Left lung (tissue), 14 donors: ENCODE measurements at places on chromosomes 12 and 14. TPM values are rescaled to one million over a fixed set of nuclear protein-coding genes. Genes with fewer than 3 reads are reported as not detected.

DNA sequence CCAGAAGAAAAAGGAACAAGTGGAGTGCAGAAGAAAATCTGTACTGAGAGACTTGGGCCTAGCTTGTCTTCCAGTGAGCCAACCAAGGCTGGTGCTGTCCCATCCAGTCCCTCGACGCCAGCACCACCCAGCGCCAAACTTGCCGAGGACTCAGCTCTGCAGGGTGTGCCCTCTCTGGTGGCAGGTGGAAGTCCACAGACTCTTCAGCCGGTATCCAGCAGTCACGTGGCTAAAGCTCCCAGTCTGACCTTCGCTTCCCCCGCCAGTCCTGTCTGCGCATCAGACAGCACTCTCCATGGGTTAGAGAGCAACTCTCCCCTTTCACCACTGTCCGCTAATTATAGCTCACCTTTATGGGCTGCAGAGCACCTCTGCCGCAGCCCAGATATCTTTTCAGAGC is 15.6 kb downstream of the CIPC start:
- no peaks in the 10 kb centered on the region for H3K4me1 ChIP-seq
- no peak overlapping the region for H3K27ac ChIP-seq
- H3K36me3 ChIP-seq = peaks cover 75% of the 10 kb centered on the region
- no peaks in the 10 kb centered on the region for H3K27me3 ChIP-seq
- no peak for DNase-seq
- no peak overlapping the region for H3K4me3 ChIP-seq

- no peaks in the 10 kb centered on the region for H3K27me3 ChIP-seq
- no peak overlapping the region for H3K27ac ChIP-seq
- no peaks in the 10 kb centered on the region for H3K36me3 ChIP-seq
- no peaks in the 10 kb centered on the region for H3K4me1 ChIP-seq
- H3K4me3 ChIP-seq = no peak overlapping the region
Measured at GRCh38 chr12:52831251-52831650, 2.9 kb downstream of the KRT79 start.

DNA sequence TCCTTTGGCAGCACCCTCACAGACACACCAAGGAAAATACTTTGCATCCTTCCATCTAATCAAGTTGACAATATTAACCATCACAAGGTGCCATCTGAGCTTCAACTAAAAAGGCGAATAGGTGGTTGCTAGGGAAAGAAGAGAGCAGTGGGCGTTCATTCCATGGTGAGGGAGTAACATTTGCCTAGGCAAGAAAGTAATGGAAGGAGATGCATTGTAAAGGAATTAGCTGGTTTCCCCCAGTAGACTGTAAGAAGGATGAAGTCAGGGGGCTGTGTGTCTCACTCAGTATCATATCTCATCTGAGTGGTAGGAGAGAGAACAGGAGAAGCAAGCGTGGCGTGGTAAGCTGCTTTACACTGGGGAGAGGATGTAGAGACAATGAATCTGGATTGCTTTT is 34.7 kb downstream of the AKAP6 start:
- H3K27ac ChIP-seq = no peak overlapping the region
- no peaks in the 10 kb centered on the region for H3K36me3 ChIP-seq
- no peak overlapping the region for H3K4me3 ChIP-seq
- DNase-seq = no peak

Gene KCNC2
- total RNA-seq = not detected

- no peak overlapping the region for H3K4me3 ChIP-seq
- no peaks in the 10 kb centered on the region for H3K4me1 ChIP-seq
- H3K36me3 ChIP-seq = no peaks in the 10 kb centered on the region
- H3K27me3 ChIP-seq = no peaks in the 10 kb centered on the region
Measured at GRCh38 chr12:82029936-82030335, 270.8 kb upstream of the PPFIA2 start.

DNA sequence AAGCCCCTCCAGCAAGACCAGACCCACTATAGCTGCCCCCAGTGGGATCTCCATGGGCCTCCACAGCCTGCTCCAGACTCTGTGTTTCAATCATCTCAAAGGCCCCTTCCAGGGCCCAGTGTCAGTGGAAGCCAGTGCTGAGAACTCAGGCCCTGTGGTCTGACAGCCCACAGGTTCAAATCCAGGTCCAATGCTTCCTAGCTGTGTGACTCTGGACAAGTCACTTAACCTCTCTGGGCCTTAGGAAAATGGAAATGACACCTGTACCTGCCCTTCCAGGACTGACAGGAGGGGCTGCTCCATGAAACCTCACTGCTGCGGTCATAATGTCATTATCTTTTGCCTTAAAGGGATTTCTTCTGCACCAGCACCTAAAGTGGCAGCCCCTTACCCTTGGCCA is 101.9 kb downstream of the NCOR2 start:
- no peaks in the 10 kb centered on the region for H3K27me3 ChIP-seq
- no peaks in the 10 kb centered on the region for H3K36me3 ChIP-seq
- H3K4me3 ChIP-seq = no peak overlapping the region
- H3K27ac ChIP-seq = no peak overlapping the region
- no peak for DNase-seq

DNA sequence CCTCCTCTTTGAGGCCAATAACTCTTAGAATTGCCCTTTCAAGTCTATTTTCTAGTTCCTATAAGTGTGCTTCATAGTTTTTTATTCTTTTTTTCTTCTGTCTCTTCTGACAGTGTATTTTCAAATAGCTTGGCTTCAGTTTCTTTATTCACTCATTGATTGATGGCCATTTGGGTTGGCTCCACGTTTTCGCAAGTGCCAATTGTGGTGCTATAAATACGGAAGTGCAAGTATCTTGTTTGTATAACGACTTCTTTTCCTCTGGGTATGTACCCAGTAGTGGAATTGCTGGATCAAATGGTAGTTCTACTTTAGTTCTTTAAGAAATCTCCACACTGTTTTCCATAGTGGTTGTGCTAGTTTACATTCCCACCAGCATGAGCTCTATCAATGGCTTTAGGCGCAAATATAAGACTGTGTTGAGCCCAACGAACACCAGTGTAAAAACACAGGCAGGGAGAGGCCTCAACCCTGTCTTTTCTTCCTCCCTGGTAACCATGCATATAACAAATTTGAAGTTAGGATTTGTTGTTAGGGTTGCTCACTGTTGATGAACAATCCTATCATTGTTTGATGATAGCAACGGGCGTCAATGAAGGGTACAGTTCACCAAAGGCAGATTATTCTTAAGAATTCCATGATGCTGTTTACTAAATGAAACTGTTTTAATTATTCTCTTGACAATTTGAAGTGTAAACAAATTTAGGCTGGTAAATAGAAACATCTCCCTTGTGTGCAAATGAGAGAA is 13.3 kb upstream of the LMNTD1 start:
- H3K4me3 ChIP-seq = no peak overlapping the region
- H3K4me1 ChIP-seq = no peaks in the 10 kb centered on the region
- no peaks in the 10 kb centered on the region for H3K36me3 ChIP-seq

Gene CLEC7A
- 75.7 TPM for total RNA-seq

GRCh38 chr12:110670161-110670701 is 18.7 kb downstream of the HVCN1 start:
- no peaks in the 10 kb centered on the region for H3K4me1 ChIP-seq
- H3K27me3 ChIP-seq = no peaks in the 10 kb centered on the region
- peaks cover 5% of the 10 kb centered on the region for H3K36me3 ChIP-seq

DNA sequence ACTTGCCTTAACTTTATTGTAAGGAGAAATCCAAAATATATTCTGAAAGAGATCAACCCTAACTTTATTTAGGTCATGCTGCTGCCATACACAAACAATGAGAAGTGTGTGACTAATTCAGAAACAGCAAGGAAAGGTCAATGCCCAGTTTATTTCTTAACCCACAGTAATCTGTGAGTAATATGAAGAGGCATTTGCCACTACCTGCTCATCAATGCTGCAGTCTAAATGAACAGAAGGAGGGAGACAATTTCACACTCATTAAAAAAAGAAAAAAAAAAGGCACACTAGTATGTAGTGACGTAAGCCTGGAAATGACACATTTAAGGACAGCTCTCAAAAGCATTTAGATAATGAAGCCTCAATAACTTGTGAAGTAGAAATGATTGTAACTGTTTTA is 90.5 kb upstream of the FOXN3 start:
- no peak overlapping the region for H3K27ac ChIP-seq
- no peaks in the 10 kb centered on the region for H3K4me1 ChIP-seq
- H3K27me3 ChIP-seq = no peaks in the 10 kb centered on the region
- H3K36me3 ChIP-seq = no peaks in the 10 kb centered on the region
- DNase-seq = no peak
- no peak overlapping the region for H3K4me3 ChIP-seq

GRCh38 chr12:125549836-125550235 is 484.6 kb downstream of the AACS start:
- no peak for DNase-seq
- H3K27ac ChIP-seq = no peak overlapping the region
- no peaks in the 10 kb centered on the region for H3K27me3 ChIP-seq
- H3K36me3 ChIP-seq = no peaks in the 10 kb centered on the region
- no peak overlapping the region for H3K4me3 ChIP-seq
- H3K4me1 ChIP-seq = no peaks in the 10 kb centered on the region

Gene MIPOL1
- total RNA-seq = 10.4 TPM

Gene ENDOU
- not detected for total RNA-seq

- no peak overlapping the region for H3K4me3 ChIP-seq
- DNase-seq = no peak
- H3K4me1 ChIP-seq = no peaks in the 10 kb centered on the region
- H3K27me3 ChIP-seq = no peaks in the 10 kb centered on the region
Measured at GRCh38 chr14:90361865-90362557, 30.3 kb upstream of the NRDE2 start.

Gene KRT7
- 1,945 TPM for total RNA-seq

Gene TAS2R50
- total RNA-seq = 1.0 TPM
